ENCODE measurements at places on chromosomes 5 and 9.

GRCh38 chr5:134135091-134135655 lies 20.7 kb downstream of the TCF7 start:
- DNase-seq, result no peak

DNA sequence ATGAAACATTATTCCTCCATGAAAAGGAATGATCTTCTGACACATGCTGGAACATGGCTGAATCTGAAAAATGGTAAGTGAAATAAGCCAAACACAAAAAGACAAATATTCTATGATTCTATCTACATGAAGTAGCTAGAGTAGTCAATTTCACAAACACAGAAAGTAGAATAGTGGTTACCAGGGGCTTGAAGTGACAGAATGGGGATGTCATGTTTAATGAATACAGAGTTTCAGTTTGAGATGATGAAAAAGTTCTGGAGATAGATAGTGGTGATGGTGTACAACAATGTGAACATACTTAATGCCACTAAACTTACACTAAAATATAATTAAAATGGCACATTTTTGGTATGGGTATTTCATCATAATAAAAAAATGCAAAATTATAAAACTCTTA lies 18.3 kb downstream of the RLN2 start:
- no peak for DNase-seq

- DNase-seq, result no peak
Observed at GRCh38 chr5:138955013-138955660, 80.0 kb upstream of the LRRTM2 start.

DNA sequence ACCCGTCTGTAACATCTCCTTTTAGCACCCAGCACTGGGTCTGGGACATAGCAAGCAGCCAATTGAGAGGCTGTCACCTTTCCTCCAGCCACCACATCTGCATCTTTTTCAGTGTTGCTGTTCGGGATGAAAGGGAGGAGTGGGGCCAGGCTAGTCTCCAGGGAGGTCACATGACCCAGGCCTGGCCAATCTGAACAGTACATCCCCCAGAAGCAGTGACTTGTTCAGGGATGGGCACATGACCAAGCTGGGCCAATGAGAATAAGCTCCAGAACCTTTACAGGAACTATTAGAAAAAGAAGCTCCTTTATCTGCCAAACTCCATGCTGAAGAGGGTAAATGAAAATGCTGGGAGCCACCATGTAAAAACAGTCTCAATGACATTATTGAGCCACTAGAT lies 359.0 kb downstream of the SLIT3 start:
- DNase-seq, result no peak

DNA sequence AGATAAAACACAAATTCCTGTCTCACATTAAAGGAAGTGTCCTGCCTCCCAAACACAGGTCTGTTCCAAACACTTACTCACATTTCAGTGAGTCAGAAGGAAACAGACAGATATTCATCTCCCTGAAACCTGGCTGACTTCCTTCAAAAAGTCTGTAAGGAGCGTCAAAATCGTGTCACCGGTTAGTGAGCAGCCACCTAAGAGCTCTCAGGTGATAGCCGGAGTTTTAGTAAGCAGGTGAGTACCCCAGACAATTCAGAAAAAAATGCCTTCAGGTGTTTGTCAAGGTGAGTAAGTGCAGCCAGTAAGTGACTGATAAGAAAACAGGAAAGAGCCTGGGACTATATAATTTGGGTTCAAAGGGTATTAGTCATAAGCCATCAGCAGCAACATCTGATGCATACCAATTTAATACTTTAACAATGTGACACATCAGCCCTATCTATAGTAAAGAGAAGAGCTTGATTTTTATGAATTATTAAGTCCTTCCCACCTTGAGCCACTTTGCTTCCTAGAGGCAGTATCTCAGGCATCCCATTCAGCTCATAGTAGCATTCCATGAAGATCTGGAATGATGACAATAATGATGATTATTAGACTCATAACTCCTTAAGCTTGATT lies 1.3 kb upstream of the ITGA2 start:
- DNase-seq, result peak; percentile 58

DNA sequence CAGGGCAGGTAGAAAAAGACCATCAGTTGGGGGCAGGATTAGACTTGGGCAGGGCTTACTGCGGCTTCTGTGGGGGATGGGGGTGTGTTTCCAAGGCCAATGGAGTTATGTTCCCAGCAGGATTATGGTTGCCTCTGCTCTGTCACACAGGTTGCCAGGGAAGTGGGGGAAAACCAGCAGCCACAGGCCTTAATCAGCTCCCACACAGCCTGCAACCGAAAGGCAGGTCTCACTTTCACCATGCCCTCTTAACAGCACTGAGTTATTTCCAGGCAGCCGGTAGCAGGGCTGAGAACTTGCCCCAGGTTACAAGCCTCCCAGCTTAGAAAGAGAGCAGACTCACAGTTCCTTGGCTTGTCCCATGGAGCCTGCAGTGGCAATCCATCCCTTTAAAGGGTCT lies 205.5 kb downstream of the FGF10 start:
- no peak for DNase-seq

- no peak for DNase-seq
Observed at GRCh38 chr9:37407468-37407867, 15.0 kb upstream of the GRHPR start.

DNA sequence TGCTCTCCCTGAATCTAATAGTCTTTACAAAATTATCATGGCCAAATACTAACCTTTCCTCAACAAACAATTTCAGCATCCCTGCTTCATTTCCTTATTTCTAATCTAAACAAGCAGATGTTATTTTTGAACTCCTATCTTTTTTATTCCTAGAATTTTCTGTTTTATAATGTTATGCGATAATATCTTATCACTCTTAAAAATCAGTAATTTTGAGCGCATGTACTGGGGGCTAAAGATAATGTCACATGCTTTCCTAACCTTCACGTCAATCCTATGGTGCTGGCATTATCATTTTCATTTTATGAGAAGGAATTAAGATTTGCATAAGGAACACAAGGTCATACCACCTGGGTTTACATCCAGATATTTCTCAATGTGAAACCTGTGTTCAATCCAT lies 648.0 kb downstream of the BRINP1 start:
- no peak for DNase-seq

- DNase-seq, result no peak
Observed at GRCh38 chr5:30347858-30348257, 845.6 kb upstream of the CDH6 start.

DNA sequence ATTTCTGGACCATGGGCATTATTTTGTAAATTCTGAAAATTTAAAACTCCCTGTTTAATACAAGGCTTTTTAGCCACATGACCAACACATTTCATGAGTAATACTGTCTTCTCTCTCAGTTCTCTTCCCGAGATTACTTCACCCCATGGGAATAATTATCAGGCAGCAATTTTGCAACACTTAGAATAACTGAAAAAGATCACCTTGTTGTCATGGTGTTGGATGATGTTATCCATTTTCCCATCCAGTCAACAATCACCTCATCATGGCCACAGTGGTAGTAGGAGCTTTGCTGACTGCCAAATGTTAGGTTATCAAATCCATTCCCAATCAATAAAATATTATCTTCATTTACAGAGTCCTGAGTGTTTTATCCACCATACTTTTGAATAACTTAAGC lies 354.9 kb upstream of the ISL1 start:
- DNase-seq, result no peak

- DNase-seq, result no peak
Observed at GRCh38 chr5:143313298-143313852, 90.1 kb downstream of the NR3C1 start.

GRCh38 chr5:161314033-161314432 lies 232.5 kb downstream of the GABRB2 start:
- no peak for DNase-seq

GRCh38 chr5:127924606-127925005 lies 159.0 kb upstream of the SLC12A2 start:
- no peak for DNase-seq

DNA sequence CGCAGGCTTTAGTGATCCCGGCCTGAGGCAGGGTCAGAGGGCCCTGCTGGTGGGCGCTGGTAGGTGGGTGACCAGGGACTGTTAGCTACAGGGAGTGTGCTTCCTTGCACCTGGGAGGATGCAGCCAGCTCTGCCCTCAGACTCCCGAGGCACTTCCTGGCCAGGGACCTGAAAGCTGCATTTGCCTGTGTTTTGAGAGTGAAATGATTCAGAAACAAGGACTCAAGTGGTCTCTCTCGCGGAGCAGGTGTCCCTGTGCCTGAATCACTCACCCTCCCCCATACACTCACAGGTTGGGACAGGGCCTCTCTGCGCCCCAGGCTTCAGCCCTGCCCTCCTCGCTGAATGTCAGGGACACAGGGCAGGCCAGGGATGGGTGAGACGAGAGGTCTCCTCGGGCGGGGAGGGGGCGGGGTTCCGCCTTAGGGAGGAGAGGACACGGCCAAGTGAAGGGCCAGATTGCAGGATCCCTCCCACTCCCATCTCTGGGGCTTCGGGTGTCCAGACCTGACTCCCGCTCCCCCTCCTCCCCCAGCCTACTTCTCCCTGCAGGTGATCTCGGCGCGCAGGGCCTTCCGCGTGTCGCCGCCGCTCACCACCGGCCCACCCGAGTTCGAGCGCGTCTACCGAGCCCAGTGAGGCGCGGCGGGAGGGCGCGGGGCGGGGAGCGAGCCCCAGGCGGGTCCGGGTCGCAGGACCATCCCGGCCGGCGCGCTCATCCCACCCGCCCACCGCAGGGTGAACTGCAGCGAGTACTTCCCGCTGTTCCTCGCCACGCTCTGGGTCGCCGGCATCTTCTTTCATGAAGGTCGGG lies 1.5 kb downstream of the LTC4S start:
- no peak for DNase-seq
